ENCODE measurements at places on chromosomes 2 and 18.

GRCh38 chr2:18149660-18150246 lies 271.3 kb downstream of the KCNS3 start:
- DNase-seq, result no peak

DNA sequence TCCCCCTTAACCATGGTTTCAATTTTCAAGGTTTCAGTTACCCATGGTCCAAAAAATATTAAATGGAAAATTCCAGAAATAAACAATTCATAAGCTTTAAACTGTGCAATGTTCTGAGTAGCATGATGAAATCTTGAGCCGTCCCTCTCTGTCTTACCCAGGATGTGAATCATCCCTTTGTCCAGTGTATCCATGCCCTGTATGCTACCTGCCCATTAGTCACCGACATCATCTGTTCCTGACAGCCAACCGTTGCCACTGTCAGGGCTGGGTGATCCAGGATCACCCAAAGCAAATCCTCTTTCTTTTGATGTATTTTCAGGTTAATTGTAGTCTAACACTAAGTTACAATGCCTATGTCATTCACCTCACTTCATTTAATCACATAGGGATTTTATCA lies 15.7 kb upstream of the OLA1 start:
- no peak for DNase-seq

DNA sequence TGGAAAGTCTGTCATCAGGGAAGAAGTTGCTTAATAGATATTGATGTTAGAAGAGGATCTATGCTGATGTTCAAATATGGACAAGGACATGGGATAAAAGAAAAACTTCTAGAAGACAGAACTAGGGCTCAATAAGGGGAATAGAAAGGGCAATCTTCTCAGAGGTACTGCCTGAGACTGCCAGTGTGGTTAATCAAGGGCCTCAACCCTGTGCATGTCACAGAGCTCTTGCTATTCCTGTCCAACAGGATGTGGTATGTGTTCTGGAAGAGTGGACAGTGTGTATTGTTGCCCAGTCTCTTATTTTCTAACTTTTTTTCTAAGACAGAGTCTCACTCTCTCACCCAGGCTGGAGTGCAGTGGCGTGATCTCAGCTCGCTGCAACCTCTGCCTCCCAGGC lies 27.8 kb upstream of the RNF125 start:
- DNase-seq, result no peak

- no peak for DNase-seq
These were observed 141.9 kb upstream of the LGALSL start for GRCh38 chr2:64311948-64312621.

GRCh38 chr2:107986278-107987217 lies at the start of gene SLC5A7:
Gene SLC5A7, plus strand, starts transcription at chr2:107986524. Its CDS starts 1,632 bp downstream, at chr2:107988156.
- no peak for DNase-seq

GRCh38 chr18:78138983-78139496 lies 840.6 kb upstream of the SALL3 start:
- DNase-seq, result no peak

GRCh38 chr2:209788925-209789324 lies 17.3 kb downstream of the UNC80 start:
- DNase-seq, result no peak

- DNase-seq, result no peak
These were observed 9.6 kb downstream of the PTPRM start for GRCh38 chr18:7576685-7577084.

DNA sequence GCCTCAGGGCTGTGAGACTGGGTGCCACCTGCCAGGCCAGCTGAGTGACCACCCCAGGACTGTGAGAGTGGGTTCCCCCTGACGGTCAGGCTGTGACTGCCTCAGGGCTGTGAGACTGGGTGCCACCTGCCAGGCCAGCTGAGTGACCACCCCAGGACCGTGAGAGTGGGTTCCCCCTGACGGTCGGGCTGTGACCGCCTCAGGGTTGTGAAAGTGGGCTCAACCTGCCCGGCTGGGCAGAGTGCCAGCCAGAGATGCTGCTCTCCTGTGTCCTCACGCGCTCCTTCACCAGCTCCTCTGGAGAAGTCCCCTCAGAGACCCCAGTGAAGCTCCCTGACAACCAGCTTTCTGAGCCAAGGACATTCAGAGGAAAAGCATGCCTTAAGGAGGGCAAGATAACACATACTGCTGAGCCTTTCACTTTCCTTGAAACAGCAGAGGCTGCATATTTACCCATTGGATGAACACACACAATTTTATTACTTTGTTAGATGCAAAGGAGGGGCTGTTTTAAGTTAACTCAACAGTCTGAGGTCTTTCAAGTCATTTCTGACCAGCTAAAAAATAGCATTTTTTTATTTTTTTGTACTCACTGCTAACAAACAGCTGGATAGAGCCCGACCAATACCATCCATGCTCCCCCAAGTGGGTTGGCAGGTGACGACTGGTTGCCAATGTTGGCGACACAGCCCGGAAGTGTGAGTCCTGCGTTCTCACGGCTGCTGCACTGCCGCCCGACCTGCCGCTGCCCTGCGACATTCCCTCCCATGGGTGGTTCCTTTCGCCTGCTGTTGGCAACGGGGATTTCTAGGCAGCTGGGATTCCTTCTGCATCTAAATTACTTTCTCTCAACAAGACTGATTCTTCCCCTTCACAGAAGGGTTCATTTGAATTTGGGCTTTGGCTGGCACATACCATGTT lies 70.7 kb downstream of the NDUFA10 start:
- DNase-seq, result no peak

DNA sequence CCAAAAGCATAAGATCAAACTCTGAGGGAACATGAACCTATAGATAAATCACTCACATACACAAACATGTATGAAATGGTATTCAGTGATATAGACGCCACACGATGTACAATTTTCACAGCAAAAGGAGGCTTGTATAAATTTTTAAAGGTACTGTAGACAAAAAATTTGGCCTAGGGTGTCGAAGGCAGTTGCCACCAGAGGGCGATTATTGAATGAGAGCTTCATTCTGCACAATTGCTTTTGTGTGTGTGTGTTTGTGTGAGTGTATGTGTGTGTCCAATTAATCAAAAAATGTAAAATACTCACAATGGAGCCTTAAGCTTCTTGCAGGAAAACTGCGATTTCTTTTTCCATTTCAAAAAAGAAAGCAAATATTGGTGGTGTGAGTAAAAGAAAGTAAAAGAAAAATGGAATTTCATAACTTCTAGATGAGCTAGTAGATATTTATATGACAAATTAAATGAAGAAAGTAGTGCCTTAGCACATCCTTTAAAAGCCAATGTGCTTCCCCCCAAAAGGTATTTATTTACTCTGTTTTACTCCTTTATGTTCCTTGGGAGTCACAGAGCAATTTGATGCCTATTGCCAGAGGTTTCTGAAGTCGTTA lies 800.1 kb downstream of the SATB2 start:
- DNase-seq, result no peak

DNA sequence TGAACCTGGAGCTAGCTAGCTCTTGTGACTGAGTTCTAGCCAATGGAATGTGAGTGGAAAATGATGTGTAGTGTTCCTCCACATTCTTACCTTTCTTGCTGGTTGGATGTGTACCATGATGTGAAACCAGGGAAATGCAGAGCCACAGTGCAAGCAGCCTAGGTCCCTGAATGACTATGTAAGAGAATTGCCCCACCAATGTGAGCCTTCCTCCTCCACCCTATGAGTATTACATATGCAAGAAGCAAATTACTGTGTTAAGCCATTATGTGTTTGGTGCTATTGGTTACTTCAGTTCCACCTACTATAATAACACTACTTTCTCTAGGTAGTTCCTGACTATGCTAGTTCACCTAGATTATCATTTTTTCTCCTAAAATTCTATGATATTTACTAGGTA lies 39.6 kb downstream of the LCLAT1 start:
- DNase-seq, result no peak

- DNase-seq, result no peak
These were observed 42.3 kb downstream of the FAM124B start for GRCh38 chr2:224359569-224359968.

- no peak for DNase-seq
These were observed 88.3 kb downstream of the INSIG2 start for GRCh38 chr2:118176601-118177000.

DNA sequence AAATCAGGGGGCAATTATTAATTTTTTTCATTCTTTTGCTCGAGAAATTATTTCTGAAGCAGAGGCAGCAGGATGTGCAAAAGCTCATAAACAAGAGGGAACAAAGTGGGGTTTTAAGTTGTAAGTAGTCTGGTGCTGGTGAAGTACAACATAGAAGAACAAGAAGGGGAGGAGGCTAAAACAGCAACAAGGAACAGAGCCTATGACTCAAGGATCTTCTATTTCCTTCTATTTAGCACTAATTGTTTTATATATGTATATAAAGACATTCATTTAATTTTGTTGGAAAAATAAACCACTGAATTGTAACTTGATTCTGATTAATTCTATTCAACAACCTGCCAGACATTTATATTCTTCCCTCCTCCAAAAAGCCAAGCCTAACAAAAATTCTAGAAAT lies 35.0 kb downstream of the YES1 start:
- no peak for DNase-seq

GRCh38 chr18:45619062-45619825 lies 4.0 kb downstream of the SLC14A2 start:
- no peak for DNase-seq

GRCh38 chr2:44772669-44773378 lies 168.7 kb upstream of the SIX3 start:
- DNase-seq, result no peak

DNA sequence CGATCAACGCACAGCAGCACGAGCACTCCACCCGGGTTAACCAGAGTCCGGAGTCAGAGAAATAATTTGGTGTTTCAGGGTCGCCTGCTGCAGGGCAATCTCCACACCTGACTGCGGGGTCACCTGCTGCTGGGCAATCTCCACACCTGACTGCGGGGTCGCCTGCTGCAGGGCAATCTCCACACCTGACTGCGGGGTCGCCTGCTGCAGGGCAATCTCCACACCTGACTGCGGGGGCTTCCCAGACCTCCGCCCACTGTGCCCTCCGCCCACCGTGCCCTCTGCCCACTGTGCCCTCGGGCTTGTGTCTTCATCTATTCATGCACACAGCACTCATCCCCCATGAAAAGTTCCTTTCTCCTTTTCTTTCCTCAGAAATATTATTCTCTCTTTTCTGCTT lies 500.2 kb upstream of the SALL3 start:
- no peak for DNase-seq

- no peak for DNase-seq
These were observed 492.1 kb upstream of the SLC39A10 start for GRCh38 chr2:195164930-195165329.

GRCh38 chr2:134127496-134127895 lies 126.4 kb upstream of the MGAT5 start:
- no peak for DNase-seq

GRCh38 chr18:6601241-6601640 lies 128.3 kb upstream of the ARHGAP28 start:
- DNase-seq, result no peak

- no peak for DNase-seq
These were observed 678 bp upstream of the OTX1 start for GRCh38 chr2:63049970-63050333.

GRCh38 chr18:55500316-55501086 lies 87.5 kb downstream of the TCF4 start:
- no peak for DNase-seq

DNA sequence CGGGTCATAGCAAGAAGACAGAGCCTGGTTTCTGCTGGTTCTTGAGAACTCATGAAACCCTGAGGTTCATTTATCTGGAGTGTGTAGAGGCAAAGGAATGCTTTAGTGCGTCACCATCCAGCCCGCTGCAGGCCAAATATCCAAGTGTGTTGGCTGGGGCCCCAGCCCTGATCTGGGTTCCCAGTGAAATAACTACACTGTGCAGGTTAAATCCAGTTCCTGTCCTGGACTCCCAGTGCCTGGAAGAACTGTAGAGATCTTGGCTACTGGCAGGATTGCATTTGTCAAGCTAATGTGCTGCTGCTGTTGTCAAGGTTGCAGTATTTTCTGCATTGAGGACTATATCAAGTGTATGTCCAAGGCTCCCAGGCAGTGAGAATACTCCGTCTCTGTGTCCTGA lies 89.9 kb downstream of the MAPK4 start:
- no peak for DNase-seq

GRCh38 chr2:223860809-223861738 lies 23.7 kb upstream of the AP1S3 start:
- DNase-seq, result no peak

- DNase-seq, result no peak
These were observed 50.1 kb upstream of the EFEMP1 start for GRCh38 chr2:55973673-55974072.

DNA sequence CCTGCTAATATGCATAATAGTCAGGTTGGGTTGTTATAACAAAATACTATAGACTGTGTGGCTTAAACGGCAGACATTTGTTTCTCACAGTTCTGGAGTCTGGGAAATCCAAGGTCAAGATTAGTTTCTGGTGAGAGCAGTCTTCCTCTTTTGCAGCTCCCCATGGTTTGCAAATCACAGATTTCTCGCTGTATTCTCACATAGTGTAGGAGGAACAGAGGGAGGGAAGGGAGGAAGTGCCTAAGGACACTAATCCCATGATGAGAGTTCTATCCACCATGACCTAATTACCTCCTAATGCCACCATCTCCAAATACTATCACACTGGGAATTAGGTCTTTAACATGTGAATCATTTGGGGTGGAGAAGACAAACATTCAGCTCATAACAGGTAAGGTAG lies 20.1 kb upstream of the PTH2R start:
- no peak for DNase-seq

- no peak for DNase-seq
These were observed 269.0 kb downstream of the TCF4 start for GRCh38 chr18:55318951-55319441.

GRCh38 chr2:151097895-151098294 lies 163.8 kb downstream of the RBM43 start:
- no peak for DNase-seq

DNA sequence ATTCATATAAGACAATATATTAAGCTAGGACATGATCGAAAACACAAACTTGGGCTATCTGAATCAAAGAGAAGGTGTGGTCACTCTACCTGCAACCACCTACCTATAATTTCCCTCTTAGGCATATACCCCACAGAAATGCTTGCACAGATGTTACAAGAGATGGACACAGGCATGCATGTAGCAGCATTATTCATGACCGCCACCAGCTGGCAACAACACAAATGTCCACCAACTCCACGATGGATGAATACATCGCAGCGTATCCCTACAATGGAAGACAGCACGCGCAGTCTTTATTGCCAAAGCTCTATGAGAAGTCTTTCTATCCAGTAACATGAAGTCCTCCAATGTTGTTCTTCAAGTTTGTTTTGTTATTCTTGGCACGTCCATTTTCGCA lies 90.8 kb downstream of the ARL4C start:
- no peak for DNase-seq

GRCh38 chr2:28395334-28396061 lies 2.8 kb downstream of the FOSL2 start:
- no peak for DNase-seq

All from activated naive CD4-positive, alpha-beta T cell (primary cell).